Stimulated activated CD4-positive, alpha-beta T cell treated with anti-CD3 and anti-CD28 coated beads, Interleukin-4, amount 100 ng/mL, for 24 hours (primary cell): ENCODE measurements at places on chromosomes 5 and 9.

DNA sequence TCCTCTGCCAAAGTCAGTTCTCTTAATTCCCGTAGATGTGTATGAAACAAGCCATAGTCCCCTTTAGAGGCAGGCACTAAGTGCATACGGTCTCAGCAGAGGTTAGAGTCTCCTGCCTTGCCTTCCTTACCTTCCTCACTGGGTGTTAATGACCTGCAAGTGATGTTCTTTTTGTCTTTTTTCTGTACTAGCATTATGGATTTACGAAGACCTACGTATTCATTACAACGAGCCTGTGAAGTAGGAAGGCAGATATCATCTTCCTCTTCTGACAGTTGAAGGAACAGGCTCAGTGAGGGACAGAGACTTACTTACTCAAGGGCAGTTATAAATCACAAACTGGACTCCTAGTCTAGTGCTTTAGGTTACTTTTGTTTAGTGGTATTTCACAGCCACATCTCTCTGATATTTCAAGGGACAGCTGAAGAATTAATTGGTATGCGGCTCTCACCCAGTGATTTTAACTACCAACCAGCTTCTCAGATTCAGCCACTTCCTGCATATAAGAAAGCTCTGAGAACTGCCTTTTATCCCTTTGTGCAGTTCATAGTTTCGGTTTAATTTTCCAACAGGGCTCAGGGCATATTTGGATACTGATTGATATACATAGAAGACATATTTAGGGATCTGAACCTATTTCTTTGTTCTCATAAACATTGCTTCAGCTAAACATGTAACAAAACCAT, 85.1 kb upstream of the CKMT2 start:
- no peak for DNase-seq

GRCh38 chr5:56638768-56639238, 176.5 kb upstream of the MAP3K1 start:
- peak; percentile 6 for DNase-seq

DNA sequence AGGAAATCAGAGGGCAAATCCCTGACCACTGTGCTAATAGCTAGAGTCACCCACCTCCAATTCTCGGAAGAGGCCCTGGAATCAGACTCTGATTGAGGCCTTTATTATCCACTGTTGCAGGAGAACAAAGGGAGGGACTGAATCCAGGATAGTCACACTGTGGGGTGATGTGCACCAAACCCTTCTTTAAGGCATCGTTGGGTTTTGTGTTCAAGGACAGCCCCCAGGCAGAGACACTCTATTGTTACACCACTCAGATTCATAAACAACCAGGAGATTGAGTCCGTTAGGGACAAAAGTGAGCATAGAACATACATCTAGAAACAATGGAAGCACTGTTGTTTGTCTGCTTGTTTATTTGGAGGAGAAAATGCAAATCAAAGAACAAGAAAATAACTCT, 124.6 kb upstream of the TBCA start:
- DNase-seq, result no peak

DNA sequence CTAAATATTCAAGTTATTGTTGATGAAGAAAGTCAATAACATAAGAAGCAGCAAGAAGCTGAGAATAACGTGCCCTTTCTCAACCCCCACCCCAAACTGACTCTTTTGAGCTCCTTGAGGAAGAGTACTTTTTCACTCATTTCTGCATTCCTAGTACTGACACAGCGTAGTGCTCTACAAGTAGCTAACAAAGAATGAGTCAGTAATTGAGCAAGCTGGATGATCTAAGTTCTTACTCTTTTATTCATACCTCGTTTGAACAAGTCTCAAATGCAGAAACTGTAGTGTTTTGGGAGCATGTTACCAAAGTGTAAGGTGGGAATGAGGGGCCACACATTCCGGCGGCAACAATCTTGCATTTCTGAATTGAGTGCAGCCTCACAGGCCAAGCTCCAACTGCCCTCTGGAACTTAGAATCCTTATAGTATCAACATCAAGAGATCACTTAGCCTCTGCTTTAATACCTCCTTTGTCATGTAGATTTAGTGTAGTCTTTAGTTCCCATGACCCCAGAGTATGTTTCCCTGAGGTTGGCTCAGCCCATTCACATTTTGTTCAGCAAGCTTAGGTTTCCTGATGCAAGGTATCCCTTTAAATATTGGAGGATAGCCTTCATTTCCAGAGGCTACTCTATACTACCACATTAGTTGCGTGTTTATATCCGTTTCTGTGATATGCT, 152.0 kb downstream of the PRR16 start:
- DNase-seq, result no peak

DNA sequence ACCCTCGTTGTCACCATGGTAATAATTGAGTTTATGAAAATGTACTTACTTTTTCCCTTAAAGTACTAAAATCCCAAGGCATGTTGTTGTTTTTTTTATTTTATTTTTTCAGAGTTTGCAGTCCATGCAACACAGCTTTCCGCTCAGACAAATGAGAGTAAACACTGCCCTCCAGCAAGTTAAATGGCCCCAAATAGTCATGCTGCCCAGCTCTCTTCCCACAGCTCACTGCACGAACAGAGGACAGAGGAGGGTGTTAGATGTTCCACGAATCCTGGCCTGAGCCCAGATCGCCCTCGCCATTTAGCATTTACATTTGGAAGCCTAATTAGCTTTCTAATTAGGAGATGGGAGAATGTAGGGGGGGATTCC, 1.9 kb downstream of the NIM1K start:
- no peak for DNase-seq

DNA sequence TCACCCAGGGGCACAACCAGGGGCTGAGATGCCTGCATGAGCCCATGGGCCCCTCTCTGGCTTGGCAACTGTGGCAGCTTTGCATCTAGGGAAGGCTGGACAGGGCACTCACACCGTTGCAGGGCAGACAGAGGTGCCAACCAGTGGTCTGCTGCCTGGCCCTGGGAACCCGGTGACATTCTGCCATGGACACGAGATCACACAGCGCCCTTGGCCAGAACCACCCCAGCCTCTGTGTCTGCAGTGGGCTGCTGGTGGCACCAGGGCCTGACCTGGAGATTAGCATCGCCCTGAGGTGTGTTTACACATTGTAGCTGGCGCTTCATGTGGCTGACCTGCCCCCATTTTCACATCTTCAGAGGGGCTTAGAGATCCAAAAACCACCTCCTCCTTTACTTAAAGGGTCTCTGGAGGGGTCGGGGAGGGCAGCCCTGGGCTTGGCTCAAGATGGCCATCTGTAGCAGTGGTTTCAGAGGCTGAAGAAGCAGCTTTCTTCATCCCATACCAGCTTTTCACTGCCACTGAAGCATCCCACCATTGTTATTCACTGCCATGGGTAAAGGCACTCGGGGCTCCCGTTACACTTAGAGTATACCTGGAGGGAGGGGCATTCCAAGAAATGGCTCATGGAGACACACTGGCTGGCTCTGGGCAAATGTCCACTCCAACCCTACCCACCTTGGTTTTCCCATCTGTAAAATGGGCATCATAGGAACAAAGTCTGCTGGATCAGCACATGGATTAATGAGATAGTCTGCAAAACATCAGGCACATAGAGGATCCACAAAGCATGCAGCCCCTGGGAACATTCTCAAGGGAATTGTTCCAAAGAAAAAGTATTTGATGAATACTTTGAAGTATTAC, 11.4 kb downstream of the DCANP1 start:
- DNase-seq, result no peak

- DNase-seq, result no peak
Measured at GRCh38 chr5:113344973-113345940, 89.5 kb downstream of the TSSK1B start.

- DNase-seq, result no peak
Measured at GRCh38 chr9:134995792-134996120, 78.0 kb upstream of the FCN1 start.

- DNase-seq, result no peak
Measured at GRCh38 chr5:10228288-10228687, 21.4 kb downstream of the ATPSCKMT start.

GRCh38 chr9:16930578-16930977, 60.1 kb upstream of the BNC2 start:
- no peak for DNase-seq

DNA sequence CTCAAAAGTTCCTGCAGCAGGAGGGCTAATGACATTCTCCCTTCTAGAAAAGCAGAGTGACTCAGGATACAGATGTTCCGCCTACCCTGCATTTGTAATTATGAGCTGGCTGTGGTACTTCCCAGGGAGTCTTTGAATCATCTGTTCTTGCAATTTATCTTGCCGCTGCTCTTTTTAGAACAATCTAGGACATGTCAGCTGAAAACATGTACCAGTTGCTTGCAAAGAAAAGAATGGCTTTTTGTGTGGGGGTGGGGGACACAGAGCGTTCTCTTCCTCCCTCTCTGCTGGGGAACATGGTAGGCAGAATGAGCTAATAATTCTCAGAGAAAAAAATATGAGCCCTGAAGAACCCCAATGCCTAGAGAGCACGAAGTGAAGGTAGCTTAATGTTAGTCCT, 51.7 kb upstream of the TUT7 start:
- peak; percentile 47 for DNase-seq

- no peak for DNase-seq
Measured at GRCh38 chr5:168939887-168940544, 360.8 kb upstream of the PANK3 start.

DNA sequence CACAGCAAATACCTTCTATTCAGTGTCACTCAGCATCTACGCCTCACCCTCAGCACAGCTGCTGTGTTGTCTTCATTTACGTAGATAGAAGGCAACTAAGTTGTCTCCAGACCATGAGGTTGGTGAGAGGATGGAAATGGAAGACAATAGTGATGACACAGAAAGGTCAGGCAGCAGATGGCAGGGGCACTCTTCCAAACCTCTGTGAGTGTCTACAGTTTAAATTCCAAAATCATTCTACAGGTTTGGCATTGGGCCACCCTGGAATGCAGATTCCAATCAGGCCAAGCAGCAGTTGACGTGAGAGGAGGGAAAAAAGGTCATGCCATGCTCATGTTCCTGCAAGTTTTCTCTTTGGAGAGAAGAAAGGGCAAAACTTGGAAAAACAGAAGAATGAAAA, 68.7 kb upstream of the ADAMTSL1 start:
- no peak for DNase-seq

DNA sequence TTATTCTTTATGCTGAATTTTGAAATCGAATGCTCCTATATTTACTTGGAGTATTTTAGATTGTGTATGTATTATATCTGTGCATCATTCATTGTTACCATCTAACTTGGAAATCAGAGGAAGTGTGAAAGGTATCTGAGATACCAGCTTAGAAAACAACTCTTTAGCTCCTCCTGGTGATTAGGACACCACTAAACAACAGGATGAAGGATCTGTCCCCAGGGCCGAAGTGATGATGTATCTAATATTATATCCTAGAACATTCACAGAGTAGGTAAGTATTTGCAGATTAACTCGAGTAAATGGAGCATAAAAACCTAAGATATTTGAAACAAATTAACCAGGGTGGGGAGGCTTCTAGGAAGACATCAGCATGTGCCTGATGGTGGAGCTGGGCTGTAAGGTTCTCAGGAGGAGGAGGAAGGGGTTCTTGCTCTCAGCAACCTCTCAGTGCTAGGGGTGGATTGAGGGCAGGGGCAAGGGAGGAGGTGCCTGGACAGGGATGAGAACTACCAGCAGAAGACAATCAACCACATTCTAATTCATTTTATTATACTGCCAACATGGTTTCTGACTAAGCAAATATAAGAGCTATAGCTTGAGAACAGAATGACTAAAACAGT, 2.6 kb upstream of the NFIL3 start:
- DNase-seq, result no peak

DNA sequence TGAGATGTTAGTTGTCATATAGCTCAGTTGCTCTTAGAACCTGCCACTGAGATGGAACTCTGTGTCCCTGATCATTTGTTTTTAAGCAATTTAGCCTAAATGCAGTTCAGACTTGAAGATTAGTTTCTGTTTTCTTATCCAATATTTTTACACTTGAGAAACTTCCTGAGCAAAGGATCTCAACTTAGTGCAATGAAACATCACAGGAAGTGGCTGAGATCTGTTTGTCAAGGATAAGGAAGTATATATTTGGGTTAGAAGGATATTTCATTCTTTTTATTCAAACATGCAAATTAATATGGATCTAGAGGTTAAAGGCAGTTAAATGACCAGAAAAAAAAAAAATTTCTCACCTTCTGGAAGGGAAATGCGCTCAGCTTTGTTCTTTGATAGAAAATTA, 19.7 kb upstream of the F2R start:
- no peak for DNase-seq

DNA sequence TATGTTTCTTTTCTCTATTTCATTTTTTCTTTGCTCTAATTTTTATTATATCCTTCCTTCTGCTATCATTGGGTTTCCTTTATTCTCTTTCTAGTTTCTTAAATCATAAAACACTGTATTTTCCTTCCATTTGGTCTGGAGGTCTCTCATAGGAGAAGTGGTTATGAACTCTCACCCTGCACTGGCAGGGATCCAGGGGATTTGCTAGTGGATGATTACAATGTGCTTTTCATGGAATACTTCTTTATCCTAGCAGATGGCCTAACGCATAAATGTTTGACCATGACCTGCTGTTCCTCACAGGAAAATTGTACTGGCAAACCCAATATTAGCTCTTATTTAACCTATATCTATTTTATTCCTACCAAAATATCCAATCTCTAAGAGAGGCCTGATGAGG, 31.5 kb upstream of the SGCD start:
- no peak for DNase-seq

DNA sequence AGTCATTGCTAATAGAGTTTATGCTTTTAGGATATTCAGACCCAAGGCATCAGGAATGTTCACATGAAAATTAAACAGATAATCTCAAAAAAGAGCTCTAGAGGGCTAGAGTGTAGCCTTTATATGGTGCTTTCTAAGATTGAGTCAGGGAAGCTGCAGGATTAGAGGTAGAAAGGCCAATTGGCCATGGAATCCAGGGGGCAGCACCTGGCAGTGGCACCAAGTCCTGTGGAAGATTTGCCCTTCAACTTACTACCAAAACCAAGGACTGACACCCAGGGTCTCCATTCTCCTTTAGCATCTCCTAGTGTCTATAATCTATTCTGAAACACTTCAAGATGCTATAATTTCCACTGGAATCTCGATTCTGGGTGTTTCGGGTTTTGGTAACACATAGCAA, 112.4 kb downstream of the ACER2 start:
- DNase-seq, result no peak

DNA sequence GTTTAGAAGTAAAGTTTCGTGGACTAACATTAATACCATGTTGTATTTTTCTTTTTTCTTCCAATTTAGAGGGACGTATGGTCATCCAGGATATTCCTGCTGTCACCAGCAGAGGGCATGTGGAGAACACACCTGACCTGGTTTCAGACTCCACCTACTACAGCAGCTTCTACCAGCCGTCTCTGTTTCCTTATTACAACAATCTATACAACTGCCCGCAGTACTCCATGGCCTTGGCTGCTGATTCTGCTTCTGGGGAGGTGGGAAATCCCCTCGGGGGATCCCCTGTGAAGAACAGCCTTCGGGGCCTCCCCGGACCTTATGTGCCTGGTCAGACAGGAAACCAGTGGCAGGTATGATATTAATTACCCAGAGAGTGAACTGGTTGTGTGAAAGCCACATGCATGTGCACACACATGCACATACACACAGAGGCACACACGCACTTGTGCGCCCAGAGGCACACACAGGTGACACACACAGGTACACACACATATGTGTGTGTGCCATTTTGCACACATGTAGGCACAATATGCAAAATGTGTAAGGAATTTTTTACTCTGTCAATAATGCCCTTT, 52.4 kb downstream of the DMRT1 start:
- peak; percentile 62 for DNase-seq

GRCh38 chr9:132752877-132753592, 82.8 kb downstream of the GTF3C4 start:
- no peak for DNase-seq
